ENCODE measurements at places on chromosomes 13 and 19. TPM values are rescaled to one million over a fixed set of nuclear protein-coding genes. Genes with fewer than 3 reads are reported as not detected.

DNA sequence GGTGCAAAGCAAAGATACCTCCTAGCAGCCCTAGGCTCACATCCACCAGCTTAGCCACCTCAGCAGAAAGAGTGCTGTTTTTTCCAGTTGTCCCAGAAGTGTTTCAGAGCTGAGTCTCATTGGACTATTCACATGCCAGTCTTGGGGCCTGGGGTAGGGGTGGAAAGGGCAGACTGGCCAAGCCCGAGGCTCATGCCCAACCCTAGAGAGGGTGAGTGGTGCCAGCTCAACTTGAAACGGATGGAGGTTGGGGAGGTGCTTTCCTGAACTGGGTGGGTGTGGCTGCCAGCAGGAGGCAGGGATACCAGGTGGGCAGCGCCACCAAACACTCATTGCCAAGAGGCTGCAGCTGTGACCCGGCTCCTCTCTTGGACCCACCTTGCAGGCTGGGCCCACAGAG lies 116.9 kb downstream of the DPF1 start:
- peak; percentile 18 for DNase-seq

Gene ADM5
- total RNA-seq, result 2.9 TPM

- DNase-seq, result no peak
Observed at GRCh38 chr19:1356508-1356865, 27.2 kb upstream of the NDUFS7 start.

Gene LILRB2
- not detected for total RNA-seq

DNA sequence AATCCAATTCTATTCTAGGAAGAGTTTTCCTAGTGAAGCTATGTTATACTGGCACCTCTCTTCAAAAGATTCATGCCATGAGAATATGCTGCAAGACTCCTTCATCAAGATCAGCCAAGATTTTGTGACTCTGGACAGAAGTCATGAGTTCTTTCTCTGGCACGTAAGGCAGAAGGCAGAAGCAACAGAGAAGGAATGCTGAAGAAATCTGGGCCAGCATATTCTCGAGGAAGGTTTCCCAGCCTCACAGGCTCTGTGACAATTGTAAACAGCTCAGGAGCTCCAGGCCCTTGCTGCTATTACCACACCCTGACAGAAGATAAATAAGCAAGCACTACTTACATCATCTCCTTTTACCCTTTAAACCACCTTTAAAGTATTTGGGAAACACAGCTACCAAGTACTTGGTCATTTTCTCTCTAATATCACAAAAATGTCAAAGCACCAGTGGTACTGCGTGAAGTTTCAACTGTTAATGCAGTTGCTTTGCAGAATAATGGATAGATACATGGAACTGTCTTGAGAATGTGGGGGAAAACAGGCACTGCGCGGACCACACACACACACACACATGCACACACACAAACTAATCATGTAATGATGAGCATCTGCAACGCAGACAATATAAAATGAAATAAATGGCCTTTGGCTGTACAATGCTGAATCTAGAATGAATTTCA lies 55.4 kb downstream of the INTS6 start:
- no peak for DNase-seq

DNA sequence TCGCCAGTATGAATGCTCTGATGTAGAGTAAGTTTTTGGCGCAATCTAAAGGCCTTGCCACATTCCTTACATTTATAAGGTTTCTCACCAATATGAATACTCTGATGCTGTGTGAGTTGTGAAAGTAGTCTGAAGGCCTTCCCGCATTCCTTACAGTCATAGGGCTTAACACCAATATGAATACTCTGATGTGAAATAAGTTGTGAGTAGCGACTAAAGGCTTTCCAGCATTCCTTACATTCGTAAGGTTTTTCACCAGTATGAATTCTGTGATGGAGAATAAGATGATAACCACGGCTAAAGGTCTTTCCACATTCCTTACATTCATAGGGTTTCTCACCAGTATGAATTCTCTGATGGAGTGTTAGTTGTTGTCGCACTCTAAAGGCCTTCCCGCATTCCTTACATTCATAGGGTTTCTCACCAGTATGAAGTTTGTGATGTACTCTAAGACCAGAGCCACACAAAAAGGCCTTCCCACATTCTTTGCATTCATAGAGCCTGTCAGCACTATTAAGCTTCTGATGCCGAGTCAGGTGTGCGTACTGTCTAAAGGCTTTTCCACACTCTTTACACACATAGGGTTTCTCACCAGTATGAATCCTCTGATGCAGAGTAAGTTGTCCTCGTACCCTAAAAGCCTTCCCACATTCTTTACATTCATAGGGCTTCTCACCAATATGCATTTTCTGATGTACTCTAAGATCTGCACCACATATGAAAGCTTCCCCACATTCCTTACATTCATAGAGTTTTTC lies 14.1 kb upstream of the ZFP14 start:
- no peak for DNase-seq

DNA sequence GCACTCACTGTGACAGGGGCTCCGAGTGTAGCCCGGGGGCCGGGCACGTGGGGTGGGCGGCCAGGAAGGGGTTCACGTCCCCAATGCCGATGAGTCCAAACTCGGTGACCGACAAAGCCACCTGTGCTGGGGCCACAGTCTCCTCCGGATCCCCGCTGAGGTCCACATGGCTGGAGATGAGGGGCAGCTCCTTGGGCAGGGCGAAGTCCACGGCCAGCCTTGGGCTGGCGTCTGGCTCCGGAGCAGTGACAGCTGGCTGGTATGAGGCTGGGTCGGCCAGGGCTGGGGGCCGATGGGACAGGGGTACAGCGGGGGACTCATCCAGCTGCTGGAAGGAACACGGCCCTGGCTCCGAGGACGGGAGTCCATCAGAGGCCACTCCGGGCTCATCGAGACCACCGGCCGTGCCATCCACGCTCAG lies 15.9 kb upstream of the PLPP2 start:
- no peak for DNase-seq

Gene C1QTNF9
- not detected for total RNA-seq

- DNase-seq, result no peak
Observed at GRCh38 chr13:33454844-33455705, 169.5 kb upstream of the STARD13 start.

Gene PLVAP
- total RNA-seq, result 0.14 TPM

GRCh38 chr13:29925457-29926097 lies 75.2 kb upstream of the UBL3 start:
- DNase-seq, result no peak

Data from activated CD4-positive, alpha-beta memory T cell treated with anti-CD3 and anti-CD28 coated beads for 36 hours (primary cell).